Germinal center (tissue), 1 donor: ENCODE measurements at places on chromosomes 7 and 10.

GRCh38 chr7:127844707-127845331 is 186.4 kb downstream of the LRRC4 start:
- no peak for DNase-seq

DNA sequence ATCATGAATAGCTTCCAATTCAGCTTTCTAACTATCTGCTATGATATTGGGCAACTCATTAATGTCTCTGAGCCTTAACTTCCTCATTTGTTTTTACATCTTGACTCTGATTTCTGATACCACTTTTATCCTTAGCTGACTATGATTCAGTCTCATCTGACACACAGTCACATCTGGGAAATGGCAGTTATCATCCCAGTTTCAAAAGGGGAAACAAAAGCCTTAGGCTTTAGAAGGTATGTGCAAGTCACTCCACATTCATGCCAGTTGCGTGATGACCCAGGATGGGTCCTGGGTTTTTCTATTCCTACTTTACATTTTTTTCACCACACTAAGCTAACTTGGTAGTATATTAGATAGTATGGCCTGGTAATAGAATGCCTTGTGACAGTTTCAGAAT is 12.7 kb downstream of the SCIN start:
- no peak for DNase-seq

GRCh38 chr7:13725591-13725990 is 263.9 kb downstream of the ETV1 start:
- DNase-seq: no peak

DNA sequence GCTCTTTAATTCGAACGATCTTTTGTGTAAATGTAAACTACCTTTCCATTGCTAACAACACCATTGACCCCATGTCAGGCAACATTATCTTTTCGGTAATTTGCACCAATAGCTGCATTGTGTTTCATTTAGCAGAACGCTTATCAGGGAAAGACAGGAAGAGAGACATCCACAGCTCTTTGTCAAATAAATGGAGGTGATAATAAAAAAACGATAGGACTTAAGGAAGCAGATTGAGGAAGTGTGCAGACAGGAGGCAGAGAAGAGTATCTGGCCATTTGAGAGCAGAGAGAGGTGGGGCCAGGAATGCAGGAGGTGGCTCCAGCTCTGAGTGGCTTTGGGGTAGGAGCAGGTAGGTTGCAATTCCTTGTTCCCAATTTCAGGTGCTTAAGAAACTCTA is 37.5 kb upstream of the ADARB2 start:
- DNase-seq: no peak

DNA sequence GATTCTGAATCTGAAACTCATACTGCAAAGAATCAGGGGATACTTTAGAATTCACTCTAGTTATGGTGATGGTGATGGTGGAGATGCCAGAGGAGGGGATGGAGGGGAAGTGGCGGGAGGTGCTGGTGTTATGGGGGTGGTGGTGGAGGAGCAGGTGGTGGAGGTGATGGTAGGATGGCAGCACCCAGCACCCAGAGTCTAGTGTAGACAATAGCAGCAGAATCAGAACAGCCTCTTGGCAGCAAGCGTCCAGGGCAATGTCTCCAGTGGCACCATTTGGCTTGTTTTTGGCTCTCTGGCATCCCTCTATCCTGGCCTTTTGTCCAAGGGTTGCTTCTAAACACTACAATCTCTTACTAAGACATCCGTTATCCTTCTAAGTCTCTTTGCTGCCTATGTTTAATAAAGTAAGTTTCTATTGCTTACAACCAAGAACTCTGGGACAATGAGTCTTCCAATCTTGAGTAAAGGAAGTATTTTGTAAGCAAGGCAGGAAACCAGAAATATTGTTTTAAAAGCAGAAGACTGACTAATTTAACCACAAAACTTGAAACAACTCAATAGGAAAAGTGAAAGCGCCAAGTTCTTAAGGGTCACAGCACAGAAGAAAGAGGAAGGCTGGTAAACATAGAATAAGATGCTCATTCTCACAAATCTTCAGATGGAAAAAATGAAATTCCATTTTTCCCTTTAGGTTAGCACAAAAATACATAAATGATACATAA is 42.4 kb upstream of the GDF10 start:
- no peak for DNase-seq

GRCh38 chr7:144390481-144390880 is 13.0 kb downstream of the NOBOX start:
- DNase-seq: no peak
